ENCODE measurements at places on chromosomes 12 and 14.
A peak's percentile ranks its signal among the peaks of the same experiment; 100 is the strongest.

- DNase-seq: no peak
- no peaks in the 10 kb centered on the region for H3K4me1 ChIP-seq
- no peaks in the 10 kb centered on the region for H3K36me3 ChIP-seq
These were observed 109.3 kb downstream of the C12orf42 start for GRCh38 chr12:103386451-103386850.

- H3K27ac ChIP-seq: peak overlapping the region; percentile 88
- H3K4me1 ChIP-seq: peaks cover 62% of the 10 kb centered on the region
These were observed 28.8 kb upstream of the HIGD1C start for GRCh38 chr12:50923361-50924130.

DNA sequence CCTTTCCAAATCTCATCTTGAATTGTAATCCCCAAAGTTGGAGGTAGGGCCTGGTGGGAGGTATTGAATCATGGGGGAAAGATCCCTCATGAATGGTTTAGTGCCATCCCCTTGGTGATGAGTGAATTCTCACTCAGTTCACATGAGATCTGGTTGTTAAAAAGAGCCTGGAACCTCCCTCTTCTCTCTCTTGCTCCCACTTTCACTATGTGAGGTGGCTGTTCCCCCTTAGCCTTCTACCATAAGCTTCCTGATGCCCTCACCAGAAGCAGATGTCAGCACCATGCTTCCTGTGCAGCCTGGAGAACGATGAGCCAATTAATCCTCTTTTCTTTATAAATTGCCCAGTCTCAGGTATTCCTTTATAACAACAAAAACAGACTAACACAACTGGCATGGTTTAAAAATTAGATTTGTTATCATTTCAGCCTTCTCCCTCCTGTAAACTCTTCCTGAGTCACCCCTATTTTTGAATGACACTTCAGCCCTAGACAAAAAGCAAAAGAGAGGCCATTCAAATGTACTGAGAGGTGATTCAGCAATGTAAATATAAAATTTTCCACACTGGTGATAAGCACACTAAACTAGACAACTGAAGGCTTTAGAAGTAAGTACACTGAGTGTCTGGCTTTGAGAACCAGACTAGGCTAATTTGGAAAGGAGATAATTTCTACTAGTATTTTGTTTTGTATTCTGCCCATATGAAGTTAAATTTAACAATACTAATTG is 212.1 kb upstream of the ABCD2 start:
- no peaks in the 10 kb centered on the region for H3K27me3 ChIP-seq
- no peaks in the 10 kb centered on the region for H3K36me3 ChIP-seq
- H3K27ac ChIP-seq: no peak overlapping the region
- H3K4me1 ChIP-seq: no peaks in the 10 kb centered on the region

DNA sequence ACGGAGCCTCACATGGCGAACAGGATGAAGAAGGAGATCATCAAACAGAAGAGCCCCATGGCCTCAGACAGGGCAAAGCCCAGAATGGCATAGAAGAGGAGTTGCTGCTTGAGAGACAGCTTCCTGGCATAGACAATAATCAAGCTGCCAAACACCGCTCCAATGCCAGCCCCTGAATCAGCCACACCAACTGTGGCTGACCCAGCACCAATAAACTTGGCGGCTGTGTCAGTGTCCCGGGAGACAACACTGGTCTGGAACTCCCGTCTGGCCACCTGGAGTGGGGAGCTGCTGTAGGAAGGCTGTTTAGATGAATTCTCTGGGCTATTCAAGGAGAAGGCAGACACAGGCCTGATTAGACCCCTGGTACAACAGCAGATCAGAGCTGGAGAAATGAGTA is 100.1 kb downstream of the HEATR5A start:
- peaks cover 8% of the 10 kb centered on the region for H3K36me3 ChIP-seq
- DNase-seq: no peak
- peaks cover 5% of the 10 kb centered on the region for H3K4me1 ChIP-seq

DNA sequence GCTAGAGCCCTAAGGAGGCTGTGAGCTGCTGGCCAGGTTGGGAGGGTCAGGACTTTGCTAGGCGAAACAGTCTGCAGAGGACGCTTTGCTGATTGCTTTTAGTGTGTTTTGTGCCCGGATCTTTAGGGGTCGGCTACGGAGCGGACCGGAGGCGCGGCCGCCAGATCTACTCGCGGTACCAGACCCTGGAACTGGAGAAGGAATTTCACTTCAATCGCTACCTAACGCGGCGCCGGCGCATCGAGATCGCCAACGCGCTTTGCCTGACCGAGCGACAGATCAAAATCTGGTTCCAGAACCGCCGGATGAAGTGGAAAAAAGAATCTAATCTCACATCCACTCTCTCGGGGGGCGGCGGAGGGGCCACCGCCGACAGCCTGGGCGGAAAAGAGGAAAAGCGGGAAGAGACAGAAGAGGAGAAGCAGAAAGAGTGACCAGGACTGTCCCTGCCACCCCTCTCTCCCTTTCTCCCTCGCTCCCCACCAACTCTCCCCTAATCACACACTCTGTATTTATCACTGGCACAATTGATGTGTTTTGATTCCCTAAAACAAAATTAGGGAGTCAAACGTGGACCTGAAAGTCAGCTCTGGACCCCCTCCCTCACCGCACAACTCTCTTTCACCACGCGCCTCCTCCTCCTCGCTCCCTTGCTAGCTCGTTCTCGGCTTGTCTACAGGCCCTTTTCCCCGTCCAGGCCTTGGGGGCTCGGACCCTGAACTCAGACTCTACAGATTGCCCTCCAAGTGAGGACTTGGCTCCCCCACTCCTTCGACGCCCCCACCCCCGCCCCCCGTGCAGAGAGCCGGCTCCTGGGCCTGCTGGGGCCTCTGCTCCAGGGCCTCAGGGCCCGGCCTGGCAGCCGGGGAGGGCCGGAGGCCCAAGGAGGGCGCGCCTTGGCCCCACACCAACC is 1.5 kb downstream of the HOXC6 start:
- H3K27me3 ChIP-seq: peaks cover 99% of the 10 kb centered on the region
- peak overlapping the region; percentile 57 for H3K4me3 ChIP-seq
- no peaks in the 10 kb centered on the region for H3K36me3 ChIP-seq
- H3K27ac ChIP-seq: no peak overlapping the region
- H3K4me1 ChIP-seq: peaks cover 38% of the 10 kb centered on the region

DNA sequence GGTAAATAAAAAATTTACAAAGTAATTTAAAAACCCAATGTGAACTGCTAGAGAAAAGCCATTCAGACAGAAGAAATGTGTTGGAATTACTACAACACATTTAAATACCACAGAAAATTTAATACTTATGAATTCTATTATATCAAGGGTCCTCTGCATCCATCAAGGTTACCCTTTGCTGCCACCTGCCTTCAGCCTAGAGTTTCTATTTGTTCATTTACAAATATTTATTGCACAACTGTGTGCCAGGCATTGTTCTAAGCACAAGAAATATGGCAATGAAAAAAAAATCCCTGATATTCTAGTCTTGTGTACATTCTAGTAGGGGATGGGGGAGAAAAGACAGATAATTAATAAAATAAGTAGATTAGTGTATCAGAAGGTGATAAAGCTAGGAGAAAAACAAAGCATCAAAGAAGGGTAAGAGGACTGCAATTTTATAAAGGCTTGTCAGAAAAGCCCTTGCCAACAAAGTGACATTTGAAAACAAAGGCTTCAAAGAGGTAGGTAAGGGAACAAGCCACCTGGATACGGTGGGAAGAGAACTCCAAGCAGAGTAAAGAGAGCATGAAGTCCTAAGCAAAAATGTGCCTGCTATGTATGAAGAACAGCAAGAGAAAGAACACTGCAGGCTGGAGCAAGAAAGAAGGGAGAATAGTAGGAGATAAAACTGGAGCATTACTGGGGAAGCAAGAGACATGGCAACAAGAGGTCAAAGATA is 59.1 kb upstream of the SLC6A13 start:
- no peaks in the 10 kb centered on the region for H3K4me1 ChIP-seq
- H3K27ac ChIP-seq: no peak overlapping the region
- no peaks in the 10 kb centered on the region for H3K27me3 ChIP-seq
- H3K36me3 ChIP-seq: peaks cover 51% of the 10 kb centered on the region

- H3K27ac ChIP-seq: no peak overlapping the region
- peaks cover 3% of the 10 kb centered on the region for H3K4me1 ChIP-seq
- peaks cover 3% of the 10 kb centered on the region for H3K36me3 ChIP-seq
- no peaks in the 10 kb centered on the region for H3K27me3 ChIP-seq
These were observed 267.6 kb downstream of the AEBP2 start for GRCh38 chr12:19706936-19707335.

- no peak for DNase-seq
- H3K4me1 ChIP-seq: peaks cover 26% of the 10 kb centered on the region
- no peak overlapping the region for H3K4me3 ChIP-seq
These were observed 173.4 kb downstream of the DAD1 start for GRCh38 chr14:22415605-22415959.

GRCh38 chr12:93990832-93991803 is 157.3 kb upstream of the PLXNC1 start:
- peak; percentile 57 for DNase-seq
- H3K4me1 ChIP-seq: peaks cover 15% of the 10 kb centered on the region
- H3K4me3 ChIP-seq: no peak overlapping the region
- peak overlapping the region; percentile 8 for H3K27ac ChIP-seq
- H3K36me3 ChIP-seq: no peaks in the 10 kb centered on the region

DNA sequence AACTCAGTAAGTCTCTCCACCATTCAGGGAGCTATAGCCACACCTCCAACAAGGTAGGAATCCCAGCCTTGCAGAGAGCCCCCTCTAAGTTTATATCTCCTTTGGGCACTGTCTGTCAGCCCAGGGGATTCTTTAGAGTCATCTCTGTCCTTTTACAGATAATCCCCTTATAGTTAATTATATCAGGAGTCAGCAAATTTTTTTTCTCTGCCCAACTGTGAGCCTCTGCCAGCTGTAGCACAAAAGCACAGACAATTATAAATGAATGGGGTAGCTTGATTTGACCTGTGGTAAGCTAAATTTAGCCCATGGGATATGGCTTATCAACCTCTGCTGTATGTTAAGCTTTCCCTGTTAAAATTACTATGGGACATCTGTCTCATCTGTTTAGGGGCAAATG is 8.3 kb downstream of the CEP128 start:
- no peak overlapping the region for H3K4me3 ChIP-seq
- no peak for DNase-seq
- no peaks in the 10 kb centered on the region for H3K27me3 ChIP-seq
- no peaks in the 10 kb centered on the region for H3K36me3 ChIP-seq
- H3K27ac ChIP-seq: no peak overlapping the region

GRCh38 chr14:65566820-65567522 is 154.4 kb downstream of the FUT8 start:
- no peak overlapping the region for H3K4me3 ChIP-seq
- no peak for DNase-seq
- no peaks in the 10 kb centered on the region for H3K36me3 ChIP-seq
- 0 out of 2 replicates have a peak, but pooled peaks cover 6% of the 10 kb centered on the region for H3K4me1 ChIP-seq
- H3K27me3 ChIP-seq: no peaks in the 10 kb centered on the region

GRCh38 chr14:68873376-68873775 is 80.5 kb upstream of the ZFP36L1 start:
- H3K36me3 ChIP-seq: peaks cover 69% of the 10 kb centered on the region
- no peaks in the 10 kb centered on the region for H3K27me3 ChIP-seq
- no peak for DNase-seq
- no peak overlapping the region for H3K4me3 ChIP-seq
- no peaks in the 10 kb centered on the region for H3K4me1 ChIP-seq
- peak overlapping the region; percentile 14 for H3K27ac ChIP-seq

- peaks cover 8% of the 10 kb centered on the region for H3K36me3 ChIP-seq
- H3K4me1 ChIP-seq: peaks cover 42% of the 10 kb centered on the region
- peak overlapping the region; percentile 94 for H3K27ac ChIP-seq
- peaks cover 4% of the 10 kb centered on the region for H3K27me3 ChIP-seq
- H3K4me3 ChIP-seq: peak overlapping the region; percentile 90
These were observed 20.6 kb upstream of the CLEC2D start for GRCh38 chr12:9648701-9649531.

GRCh38 chr14:69132513-69133181 is 20.3 kb downstream of the DCAF5 start:
- H3K4me3 ChIP-seq: no peak overlapping the region
- peaks cover 14% of the 10 kb centered on the region for H3K4me1 ChIP-seq
- peak overlapping the region; percentile 24 for H3K27ac ChIP-seq
- no peaks in the 10 kb centered on the region for H3K36me3 ChIP-seq
- H3K27me3 ChIP-seq: no peaks in the 10 kb centered on the region
- no peak for DNase-seq

DNA sequence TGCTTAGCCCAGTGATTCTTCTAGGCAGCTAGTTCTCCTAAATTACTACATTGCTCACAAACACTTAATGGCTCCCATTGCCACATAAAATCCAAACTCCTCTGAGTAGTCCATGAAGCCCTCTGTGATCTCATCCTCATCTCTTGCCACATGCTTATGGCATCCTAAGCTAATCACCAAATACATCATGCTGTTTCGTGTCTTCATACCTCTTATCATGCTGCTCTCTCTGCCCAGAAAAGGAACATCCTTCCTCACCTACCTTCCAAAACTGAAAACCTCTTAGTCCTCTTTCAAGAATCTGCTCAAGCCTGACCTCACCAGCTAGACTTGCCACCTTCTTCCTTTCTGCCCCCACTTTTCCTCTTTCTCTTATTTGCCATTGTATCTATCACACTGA is 108.5 kb downstream of the DUSP6 start:
- no peak overlapping the region for H3K4me3 ChIP-seq
- no peak overlapping the region for H3K27ac ChIP-seq
- peaks cover 6% of the 10 kb centered on the region for H3K36me3 ChIP-seq

- H3K4me1 ChIP-seq: 0 out of 2 replicates have a peak, but pooled peaks cover 2% of the 10 kb centered on the region
- no peaks in the 10 kb centered on the region for H3K27me3 ChIP-seq
- peaks cover 68% of the 10 kb centered on the region for H3K36me3 ChIP-seq
- no peak overlapping the region for H3K27ac ChIP-seq
- no peak overlapping the region for H3K4me3 ChIP-seq
These were observed 20.5 kb downstream of the TMBIM6 start for GRCh38 chr12:49761677-49762467.

DNA sequence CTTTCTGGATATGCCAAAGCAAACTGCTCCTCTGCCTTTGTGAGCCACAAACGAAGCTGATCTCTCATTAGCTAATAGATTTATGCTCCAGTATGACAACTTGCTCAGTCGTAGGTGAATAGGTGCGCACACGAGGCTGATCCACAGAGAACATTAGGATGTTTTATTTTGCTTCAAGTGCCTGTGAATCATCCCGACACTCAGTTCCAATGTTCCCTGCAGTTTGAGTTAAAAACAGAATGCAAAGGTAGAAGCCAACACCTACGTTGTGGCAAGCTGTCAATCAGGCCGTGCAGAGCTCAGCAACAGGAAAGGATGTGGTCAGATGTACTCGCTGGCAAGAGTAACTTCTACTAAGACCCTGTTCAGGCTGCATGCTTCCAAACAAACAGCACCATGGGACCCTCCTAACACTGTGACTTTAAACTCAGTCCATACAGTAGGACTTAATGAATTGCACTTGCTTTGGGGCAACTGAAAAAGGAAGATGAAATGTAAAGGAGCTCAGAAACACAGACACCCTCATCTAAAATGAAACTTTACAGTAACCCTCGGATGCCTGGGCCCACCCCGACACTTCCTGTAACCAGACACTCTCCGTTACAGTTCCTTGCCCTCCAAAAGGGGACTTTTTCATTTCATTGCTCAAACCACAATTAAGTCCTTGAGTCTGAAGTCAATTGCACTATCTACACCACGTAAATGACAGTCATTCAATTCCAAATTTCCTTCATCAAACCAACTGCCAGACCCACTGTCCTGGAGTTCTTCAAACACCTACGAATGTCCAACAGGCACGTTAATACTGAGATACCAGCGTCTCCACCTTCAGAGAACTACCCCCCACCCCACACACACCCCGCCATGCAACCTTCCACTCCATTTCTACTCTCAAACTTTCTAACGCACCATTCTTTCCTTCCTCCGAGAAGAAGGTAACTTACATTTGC is 1.6 kb downstream of the CCDC88C start:
- H3K4me3 ChIP-seq: peak overlapping the region; percentile 78
- H3K4me1 ChIP-seq: peaks cover 49% of the 10 kb centered on the region
- H3K27me3 ChIP-seq: no peaks in the 10 kb centered on the region
- no peak for DNase-seq

GRCh38 chr12:67593461-67594330 is 54.8 kb upstream of the DYRK2 start:
- peaks cover 2% of the 10 kb centered on the region for H3K27me3 ChIP-seq
- H3K4me3 ChIP-seq: no peak overlapping the region
- H3K36me3 ChIP-seq: peaks cover 8% of the 10 kb centered on the region
- H3K4me1 ChIP-seq: peaks cover 9% of the 10 kb centered on the region
